ENCODE measurements at places on chromosomes 11 and 22.

- no peak for DNase-seq
These were observed 6.1 kb upstream of the APOL3 start for GRCh38 chr22:36166518-36167220.

GRCh38 chr11:11677672-11678356, 56.0 kb upstream of the GALNT18 start:
- DNase-seq, result no peak

DNA sequence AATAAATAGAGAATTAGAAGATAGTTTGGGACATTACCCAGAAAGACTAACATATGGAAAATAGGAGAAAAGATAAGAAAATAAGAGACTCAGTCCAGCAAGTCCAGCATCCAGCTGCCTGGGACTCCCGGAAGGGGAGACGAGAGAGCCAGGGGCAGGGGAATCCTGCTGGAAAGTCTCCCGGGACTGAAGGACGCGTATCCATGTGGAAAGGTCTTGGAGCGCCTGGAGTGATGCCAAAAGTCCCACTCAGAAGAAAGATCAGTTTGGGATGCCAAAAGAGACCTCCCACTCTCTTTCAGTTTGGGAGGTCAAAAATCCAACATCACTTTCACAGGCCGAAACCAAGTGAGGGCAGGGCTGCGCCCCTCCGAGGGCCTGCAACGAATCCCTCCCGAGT, 30.7 kb downstream of the LRFN4 start:
- DNase-seq, result no peak

- DNase-seq, result no peak
These were observed 103.5 kb upstream of the RCN1 start for GRCh38 chr11:31987118-31988005.

DNA sequence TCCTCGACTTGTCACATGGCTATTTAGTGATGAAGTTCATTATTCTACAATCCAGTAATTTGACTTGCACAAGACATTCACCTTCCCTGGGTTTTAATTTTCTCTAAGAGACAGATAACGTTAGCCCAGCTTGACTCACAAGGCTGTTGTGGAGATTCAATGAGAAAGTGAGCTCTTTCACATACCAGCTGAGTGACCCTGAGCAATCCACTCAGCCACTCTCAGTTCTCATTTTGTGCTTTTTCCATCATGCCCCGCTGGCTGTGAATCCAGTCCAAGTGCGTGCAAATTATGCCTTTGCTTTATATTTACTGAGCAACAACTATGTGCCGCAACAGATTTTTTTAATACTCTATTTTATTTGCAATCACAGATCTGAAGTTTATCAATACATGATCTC, 176.5 kb downstream of the LARGE1 start:
- no peak for DNase-seq

DNA sequence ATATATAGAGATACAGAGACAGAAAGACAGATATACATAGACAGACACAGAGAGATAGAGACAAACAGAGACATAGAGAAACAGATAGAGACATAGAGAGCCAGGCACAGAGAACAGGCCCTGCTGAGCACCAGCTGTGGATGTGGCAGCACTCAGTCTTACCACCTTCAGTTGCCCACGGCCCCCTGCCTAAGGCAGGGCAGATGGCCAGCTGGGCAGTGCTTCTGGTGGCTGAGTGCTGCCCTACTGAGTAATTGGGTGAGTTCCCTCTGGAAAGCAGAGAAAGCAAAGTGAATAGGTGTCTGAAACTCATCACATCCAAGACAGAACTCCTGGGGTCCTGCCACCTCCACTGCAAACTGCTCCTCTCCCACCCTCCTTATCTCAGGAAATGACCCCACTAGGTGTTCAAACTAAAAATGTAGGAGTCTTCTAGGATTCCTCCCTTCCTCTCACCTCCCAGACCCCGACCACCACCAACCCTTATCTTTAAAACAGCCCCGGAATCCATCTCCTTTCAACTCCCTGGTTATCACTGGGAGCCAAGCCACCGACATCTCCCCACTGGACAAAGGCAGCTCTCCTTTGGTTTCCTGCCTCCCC, 27.2 kb downstream of the SYN3 start:
- DNase-seq, result no peak

- DNase-seq, result no peak
These were observed 546.9 kb upstream of the API5 start for GRCh38 chr11:42764936-42765335.

DNA sequence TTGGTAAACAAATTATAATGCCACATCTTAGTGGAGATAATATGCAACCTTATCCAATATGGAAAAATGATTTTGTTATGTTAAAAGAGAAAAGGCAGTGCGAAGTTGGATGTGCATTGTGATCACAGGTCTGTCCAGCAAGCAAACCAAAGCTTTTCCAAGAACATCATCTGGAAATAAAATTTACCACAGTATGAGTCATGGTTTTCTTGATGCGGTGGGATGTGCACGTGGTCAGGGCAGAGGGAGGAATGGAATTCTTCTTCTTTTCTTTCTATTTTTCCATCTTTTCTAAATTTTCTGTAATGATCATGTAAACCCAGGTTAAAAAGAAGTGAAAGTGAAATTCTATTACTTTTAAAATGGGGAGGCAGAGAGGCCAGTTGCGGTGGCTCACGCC, 169.8 kb downstream of the C11orf91 start:
- DNase-seq, result no peak

DNA sequence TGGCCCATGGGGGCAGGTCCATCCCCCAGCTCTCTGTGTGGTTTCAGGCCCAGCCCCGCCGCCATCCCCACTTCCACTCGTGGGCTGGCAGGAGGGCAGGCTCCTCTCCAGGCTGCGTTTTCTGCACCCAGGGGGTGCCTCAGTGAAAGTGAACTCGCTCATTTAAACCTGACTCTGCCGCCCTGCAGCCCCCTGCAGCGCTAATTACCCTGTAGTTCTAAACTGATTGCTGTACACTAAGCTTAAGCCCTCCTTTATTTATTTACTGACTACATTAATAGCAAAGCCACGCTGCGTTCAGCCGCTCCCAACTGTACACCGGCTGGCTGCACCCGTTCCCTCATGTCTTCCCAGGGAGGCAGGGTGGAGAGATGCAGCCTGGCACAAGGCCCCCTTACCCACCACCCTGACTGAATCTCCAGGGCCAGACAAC, 36.6 kb upstream of the NNMT start:
- DNase-seq, result no peak

GRCh38 chr11:116511684-116512083, 261.1 kb downstream of the BUD13 start:
- DNase-seq, result no peak

GRCh38 chr22:38941488-38941987, 15.9 kb upstream of the APOBEC3A start:
- no peak for DNase-seq

DNA sequence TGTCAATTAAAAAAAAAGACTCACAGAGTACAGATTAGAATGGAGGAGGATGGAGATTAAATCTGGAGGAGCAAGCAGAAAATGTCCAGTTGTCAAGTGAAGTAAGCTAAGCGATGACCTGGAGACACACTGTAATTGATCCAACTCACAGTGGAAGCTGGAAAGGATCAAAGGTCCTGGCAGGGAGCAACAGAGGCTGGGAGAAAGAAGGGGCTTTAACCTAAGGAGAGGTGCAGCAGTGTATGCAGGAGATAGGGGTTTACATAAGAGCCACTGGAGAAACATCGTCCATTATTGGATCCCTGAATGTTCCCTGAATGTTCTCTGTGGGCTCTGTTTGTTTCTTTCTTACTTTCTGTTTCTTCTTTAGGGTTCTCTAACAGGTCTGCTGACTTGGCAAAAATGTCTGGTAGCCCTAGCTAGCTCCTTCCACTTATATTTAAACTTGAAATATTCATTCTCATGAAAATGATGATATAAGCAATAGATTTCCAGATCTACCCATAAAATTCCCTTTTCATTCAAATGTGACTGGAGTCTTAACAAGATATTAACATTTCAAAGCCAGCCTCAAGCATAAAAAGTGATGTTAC, 30.1 kb upstream of the CAT start:
- DNase-seq, result no peak

DNA sequence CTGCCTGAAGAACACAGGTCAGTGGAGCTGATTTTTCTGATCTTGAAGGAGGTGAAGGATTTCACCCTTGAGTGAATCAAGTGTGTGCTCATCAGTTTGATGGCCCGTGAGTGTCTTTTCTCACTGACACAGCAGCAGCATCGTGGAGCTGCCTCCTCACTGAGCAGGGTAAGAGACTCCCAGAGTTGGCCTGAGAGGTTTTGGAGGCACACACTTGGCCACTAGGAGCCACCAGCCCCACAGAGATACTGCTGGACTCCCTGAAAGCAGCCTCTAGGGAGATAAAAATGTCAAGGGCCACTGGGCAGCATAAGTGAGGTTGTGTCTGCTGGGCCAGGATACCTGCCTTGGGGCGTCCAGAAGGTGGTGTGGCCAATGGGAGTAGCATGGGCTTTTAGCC, 245.4 kb downstream of the GRIK4 start:
- no peak for DNase-seq

DNA sequence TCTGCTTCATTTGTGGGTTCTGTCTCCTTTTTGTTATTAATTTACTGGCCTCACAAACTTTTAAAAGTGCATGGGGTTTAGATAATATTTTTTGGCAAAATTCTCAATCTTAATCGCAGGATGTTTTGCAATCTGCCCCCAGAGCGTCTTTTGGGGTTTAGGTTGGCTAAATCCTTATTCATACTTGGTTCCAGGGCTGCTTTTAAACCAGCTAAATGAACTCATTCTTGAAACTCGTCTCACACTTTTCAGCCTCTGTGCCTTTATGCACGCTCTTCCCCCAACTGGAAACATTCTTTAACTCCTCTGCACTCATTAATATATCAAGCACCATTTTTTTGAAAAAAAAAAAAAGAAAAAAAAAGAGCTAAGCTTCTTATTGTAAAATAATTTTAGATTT, 131.7 kb downstream of the KIF18A start:
- no peak for DNase-seq

- DNase-seq, result no peak
These were observed 39.4 kb downstream of the GLYATL2 start for GRCh38 chr11:58805065-58805464.

DNA sequence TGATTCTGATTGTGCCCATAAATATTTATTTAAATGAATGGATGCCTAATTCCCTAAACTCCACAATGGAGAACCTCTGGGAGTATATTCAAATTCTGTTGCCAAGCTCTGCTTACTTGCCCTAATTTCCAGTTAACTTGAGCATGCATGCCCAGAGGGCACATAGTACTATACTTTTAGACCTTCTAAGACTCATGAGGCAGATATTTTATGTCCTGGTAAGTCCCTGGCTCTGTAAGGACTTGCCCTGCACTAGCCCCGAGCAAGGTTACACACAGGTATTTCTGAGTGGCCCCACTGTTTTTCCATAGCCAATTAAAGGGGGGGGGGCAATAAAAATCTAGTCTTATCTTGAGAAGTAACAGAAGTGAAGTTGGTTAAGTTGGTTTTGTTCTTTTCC, 21.1 kb upstream of the CAPRIN1 start:
- DNase-seq, result no peak

- no peak for DNase-seq
These were observed at the start of gene MMP11 for GRCh38 chr22:23772649-23773473. MMP11 (plus strand) TSS chr22:23772849; CDS start chr22:23772871, 22 bp downstream.

GRCh38 chr22:20967697-20968211, 699 bp downstream of the AIFM3 start:
- DNase-seq, result no peak

- no peak for DNase-seq
These were observed 49.6 kb downstream of the NUP98 start for GRCh38 chr11:3747704-3748103.

- no peak for DNase-seq
These were observed 16.9 kb downstream of the ELFN2 start for GRCh38 chr22:37410174-37411055.

DNA sequence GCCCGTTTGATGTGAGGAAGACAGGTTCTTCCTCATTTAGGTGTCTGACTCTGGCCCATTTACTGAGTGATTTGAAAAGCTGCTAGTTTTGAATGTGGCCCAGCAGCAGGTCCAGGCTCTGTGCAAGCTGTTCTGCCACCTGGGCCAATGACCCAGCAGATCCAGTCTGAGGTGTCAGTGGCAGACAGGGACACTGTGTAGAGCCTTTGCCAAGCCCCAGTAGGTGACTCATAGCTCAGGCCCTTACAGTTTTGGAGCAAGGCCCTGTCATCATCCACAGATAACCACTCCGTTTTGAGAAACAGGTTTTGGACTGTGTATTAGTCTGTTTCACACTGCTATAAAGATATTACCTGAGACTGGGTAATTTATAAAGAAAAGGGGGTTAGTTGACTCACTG, 23.9 kb downstream of the TSPAN32 start:
- DNase-seq, result no peak

- no peak for DNase-seq
These were observed 12.6 kb upstream of the ANO1 start for GRCh38 chr11:70065318-70066135.

DNA sequence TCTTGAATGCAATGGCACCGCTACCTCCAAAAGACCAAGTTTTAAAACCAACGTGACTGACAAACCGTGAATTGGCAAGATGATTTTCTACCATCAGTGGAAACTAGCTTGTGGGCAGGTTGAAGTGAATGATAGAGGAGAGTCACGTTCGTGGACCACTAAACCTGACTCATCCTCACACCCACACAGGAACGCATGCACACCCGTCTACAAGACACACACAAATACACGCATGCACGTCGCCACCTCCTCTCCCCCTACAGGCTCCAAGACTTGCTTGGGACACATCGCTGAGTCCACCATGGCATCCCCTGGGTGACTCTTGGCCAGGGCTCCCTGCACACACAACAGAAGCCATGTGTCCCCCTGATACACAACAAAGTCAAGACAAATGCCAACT, 14.4 kb downstream of the TMPRSS6 start:
- no peak for DNase-seq

GRCh38 chr11:97610854-97611253, 1221.0 kb downstream of the JRKL start:
- no peak for DNase-seq

- peak; percentile 91 for DNase-seq
These were observed 67.6 kb upstream of the AMPD3 start for GRCh38 chr11:10387206-10388083.

DNA sequence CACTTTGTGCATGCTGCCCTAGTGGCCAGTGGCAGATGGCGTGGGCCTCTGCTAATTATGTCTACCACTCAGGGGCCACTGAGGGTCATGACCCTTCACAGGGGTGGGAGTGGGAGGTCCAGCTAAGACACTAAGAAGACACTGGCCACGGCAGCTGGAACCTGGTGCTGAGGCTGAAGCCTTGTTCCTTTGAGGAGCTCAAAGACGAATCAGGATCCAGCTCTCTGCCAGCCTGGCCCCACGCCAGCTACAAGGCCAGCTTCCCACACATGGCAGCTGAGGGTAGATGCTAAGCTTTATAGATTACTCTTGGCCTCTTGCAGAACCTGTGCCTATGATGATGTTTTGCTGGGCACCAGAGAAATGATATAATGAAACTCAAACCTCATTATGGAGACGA, 226.3 kb downstream of the DSCAML1 start:
- DNase-seq, result no peak

- DNase-seq, result peak; percentile 45
These were observed 25.8 kb upstream of the MPPED1 start for GRCh38 chr22:43385770-43386641.

GRCh38 chr11:76676636-76677457, 6.3 kb upstream of the LRRC32 start:
- no peak for DNase-seq
